Brain (organoid and tissue), 16 donors: ENCODE measurements at places on chromosomes 7 and 10.
A peak's percentile ranks its signal among the peaks of the same experiment; 100 is the strongest.

GRCh38 chr7:93471456-93471855, 103.1 kb downstream of the CALCR start:
- DNase-seq, result no peak

- DNase-seq, result no peak
Observed at GRCh38 chr7:826230-826917, 5.9 kb upstream of the SUN1 start.

DNA sequence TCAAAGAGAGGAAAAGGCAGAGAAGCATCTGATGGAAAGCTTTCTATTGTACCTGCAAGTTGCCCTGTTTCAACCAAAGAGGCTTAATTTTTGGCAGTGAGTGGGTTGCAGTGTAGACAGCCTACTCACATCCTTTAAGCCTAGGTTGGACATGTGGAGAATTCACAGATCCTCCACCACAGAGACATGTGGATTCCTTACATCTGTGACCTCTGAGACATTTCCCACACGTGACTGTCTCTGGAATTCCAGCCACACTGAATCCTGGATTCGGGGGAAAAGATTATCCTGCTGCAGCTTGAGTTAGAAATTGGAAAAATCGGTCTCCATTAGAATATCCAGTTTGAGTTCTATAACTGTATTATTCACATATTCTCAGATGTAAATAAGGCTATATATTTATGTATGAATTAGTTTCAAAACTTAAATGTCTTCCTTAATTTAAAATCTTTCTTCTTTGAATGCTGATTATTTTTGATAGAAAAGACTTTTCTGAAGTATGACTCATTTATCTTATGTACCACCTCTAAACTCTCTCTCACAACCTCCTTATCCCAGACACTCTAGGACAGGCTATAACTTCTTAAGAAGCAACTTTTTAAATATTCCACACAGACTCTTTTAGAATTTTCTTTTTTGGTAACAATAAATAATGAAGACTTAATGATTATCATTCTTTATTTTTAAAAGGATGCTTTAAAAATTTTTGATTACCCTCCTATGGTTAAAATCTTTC, 123.3 kb downstream of the TWIST1 start:
- no peak for DNase-seq

DNA sequence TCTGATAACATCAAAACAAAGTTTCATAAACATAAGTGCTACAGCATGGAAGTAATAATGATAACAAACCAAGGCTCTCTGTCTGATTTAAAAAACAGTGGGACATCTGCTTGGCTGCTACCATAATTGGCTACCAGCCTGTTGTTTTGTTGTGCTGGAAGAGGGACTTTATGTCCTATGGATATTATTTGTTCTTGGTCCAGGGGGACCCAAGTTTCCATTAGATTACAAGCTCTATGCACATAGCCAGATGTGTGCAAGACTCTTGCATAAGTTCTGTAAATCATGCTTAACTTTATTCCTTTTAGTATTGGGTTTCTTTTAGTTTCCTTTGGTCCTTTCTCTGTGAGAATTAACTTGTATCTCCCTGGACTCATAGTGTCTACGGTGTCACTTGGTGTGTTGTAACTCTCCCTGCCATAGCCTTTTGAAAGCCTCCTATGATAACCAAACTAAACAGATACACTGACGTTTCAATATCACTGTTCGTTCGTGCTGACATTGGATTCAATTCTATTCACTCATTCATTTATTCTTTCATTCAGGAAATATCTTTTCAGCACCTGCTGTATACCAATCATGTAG, 41.4 kb upstream of the CD36 start:
- DNase-seq, result no peak

GRCh38 chr10:42488416-42488815, 150.0 kb downstream of the ZNF33B start:
- no peak for DNase-seq

GRCh38 chr7:96144260-96144526, 177.7 kb downstream of the SLC25A13 start:
- no peak for DNase-seq

GRCh38 chr7:114085592-114086501, 167.0 kb upstream of the PPP1R3A start:
- DNase-seq, result peak; percentile 95

DNA sequence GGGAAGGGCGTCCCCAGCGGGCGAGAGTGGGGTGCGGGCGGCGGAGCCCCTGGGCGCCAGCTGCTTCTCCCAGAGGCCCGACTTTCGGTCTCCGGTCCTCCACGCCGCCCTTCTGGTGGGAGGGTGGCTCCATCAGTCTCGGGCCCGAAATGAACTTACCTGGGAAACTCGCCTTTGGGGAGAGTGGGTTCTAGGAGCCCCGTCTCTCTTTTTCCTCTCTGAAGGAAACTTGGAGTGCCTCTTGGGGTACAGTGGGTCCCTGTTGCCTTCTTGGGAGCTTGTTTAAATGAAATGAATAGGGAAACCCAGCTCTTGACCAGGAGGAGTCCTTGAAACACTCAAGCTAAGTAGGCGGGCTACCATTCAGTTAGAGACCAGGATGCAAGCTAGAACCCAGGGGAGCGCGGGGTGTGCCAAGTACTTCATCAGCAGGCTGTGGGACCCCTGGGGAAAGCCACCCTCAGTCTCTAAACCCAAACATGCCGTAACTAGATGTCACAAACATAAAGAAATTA, 1.3 kb downstream of the SLC26A4 start:
- no peak for DNase-seq

GRCh38 chr7:78279457-78279856, 480.9 kb downstream of the PHTF2 start:
- DNase-seq, result no peak

GRCh38 chr10:74177140-74177677, 26.2 kb downstream of the ADK start:
- peak; percentile 37 for DNase-seq

GRCh38 chr7:81267508-81267907, 348.7 kb upstream of the SEMA3C start:
- no peak for DNase-seq

DNA sequence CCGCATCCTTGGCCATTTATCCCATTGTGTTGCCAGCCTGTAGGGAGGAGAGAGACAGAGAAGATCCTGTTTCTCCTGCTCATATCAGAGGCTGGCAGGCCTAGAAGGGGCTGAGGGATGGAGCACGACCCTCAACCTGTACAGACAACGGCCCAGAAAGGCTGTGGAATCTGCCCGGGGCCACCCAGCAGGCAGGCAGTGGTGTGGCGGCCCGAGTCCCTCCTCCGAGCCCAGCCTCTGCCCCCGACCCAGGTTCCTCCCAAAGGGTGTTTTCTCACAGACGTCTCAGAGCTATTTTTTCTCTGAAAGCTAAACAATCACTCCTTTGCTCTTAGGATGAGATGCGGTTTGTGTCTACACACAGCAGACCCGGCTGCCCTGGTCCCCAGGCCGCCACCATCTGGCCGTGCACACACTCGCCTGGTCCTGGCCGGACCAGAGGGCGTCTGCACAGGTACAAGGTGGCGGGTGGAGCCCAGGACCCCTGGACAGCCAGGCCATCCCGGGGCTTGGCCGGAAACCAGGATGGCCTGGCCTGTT, 69.3 kb downstream of the FOXL3 start:
- DNase-seq, result no peak

DNA sequence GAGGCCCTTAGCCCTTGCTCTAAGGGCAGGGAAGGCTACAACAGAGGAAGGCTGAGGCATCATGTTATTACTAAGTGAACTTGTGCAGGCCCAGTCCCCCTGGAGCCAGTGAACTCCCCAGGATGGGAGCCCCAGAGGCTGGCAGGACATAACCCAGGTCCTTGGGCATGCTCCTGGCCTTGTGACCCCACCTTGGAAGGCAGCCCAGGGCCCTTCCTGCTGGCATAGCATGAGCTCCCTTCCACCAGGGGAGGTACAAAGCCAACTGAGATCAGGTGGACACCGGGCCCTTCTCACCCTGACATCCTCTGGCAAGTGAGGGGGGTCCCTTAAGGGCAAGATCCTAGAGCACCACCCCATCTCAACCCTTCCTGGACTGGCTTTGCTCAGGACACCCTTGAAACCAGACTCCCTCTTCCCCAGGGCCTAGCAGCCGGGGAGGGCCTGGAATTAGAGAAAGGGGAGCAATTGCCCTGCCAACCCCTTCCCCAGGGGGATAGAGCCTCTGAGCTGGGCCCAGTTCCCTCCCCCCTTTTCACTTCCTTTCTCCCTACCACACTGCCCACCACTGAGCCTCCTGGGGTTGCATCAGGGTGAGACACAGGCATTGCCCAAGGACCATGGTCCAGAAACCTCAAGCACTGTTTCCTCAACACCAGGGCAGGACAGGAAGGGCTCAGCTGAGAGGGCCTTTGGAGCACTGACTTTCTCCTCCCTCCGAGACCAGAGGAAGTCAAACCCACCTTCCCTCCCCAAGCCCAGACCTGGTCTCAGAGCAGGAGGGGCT, 1.8 kb upstream of the VSIR start:
- DNase-seq, result no peak

DNA sequence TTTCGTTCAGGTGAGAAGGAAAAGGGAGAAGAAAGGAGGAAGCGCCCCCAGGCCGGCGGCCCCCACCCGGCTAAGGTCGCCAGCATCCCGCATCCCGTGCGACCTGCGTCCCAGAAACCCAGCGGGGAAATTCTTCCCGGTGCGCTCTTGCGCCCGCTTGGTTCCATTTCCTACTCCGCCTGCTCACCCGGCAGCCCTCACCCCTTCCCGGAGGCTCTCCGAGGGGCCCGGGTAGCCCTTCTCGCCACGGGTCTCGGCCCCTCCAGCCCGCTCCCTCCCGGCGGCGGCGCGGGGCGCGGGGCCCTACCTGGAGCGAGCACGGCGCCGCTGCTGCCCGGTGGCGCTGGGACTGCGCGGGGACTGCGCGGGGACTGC, at the start of gene PRKCQ:
TSS of gene PRKCQ (minus strand) at position 373 of the 375 bp plus-strand sequence. CDS start 65,141 bp downstream, outside the sequence.
- no peak for DNase-seq

DNA sequence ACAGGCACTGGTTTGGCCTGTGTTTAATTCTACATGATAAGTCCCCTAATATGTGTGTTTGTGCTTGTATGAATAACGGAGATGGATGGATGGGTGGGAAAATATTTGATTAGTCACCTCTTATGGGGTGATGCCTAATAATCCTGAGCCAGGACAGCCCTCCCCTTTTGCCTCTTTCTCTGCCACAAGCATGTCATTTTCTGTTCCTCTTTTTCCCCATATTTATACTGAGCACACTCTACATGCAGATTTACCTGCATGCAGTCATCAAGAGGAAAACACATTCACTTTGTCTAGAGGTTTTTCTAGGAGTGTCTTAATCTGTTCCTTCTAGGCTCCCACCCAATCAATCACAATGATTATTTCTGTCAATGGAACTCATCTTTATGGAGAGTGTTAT, 111.6 kb upstream of the TBX20 start:
- DNase-seq, result no peak

DNA sequence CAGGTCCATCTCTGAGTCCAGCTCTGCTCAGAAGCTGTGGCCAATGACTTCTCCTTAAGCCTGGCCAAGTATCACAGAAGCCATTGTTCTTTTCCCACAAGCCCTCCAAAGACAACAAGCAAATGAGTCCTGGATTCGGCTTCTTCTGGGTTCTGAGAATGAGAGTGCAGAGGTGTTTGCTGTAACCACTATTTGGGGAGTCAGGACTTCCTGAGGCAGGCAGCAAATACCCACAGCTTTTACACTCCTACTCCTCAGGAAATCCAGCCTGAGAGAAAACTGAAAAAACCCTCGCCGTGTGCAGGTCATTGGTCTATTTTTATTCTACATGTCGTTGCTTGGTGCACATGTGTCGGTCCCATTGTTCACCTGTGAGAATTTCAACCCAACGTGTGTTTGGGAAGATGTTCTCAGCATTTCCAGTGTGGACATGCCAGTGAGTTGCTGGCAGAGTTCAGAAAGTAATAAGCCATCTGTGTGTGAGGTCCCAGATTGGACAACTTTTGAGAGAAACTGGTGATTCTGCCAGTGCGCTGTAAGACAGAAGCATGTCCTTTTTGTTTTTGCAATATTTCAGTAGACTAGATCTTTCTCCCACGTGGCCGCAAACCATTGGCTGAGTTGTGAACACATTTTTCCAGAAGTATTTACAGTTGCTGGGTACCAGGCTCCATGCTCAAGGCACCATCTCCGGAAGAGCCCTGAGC, 121.6 kb upstream of the LYZL2 start:
- no peak for DNase-seq

DNA sequence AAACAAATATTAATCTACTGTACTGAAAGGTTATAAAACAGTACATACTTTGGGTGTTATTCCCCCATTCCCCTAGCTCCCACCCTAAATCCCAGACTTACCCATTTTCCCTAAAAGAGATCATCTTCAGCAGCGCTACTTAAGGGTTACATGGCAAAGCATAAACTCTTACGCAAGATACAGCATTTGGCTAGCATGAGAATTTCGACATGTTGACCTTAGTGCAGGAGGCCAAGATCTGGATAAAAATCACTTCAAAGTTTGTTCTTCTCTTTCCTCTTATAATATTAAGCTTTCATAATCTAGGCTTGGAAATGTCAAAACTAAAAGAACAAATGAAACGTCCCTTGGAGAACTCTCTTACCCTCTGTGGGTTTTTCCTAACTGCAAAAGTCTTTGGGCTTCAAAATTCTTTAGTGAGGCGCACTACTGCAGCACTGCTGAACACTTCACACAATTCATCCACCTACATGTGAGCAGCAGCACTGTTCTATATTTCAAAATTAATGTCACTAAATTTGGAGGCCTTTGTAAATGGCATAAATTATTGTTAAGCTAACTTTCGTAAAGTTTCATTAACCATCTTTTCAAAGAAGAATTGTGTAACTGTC, 59.5 kb upstream of the PDLIM1 start:
- no peak for DNase-seq

GRCh38 chr7:143368387-143368786, 5.9 kb upstream of the FAM131B start:
- no peak for DNase-seq

- DNase-seq, result no peak
Observed at GRCh38 chr10:32207544-32207943, 139.4 kb downstream of the EPC1 start.

DNA sequence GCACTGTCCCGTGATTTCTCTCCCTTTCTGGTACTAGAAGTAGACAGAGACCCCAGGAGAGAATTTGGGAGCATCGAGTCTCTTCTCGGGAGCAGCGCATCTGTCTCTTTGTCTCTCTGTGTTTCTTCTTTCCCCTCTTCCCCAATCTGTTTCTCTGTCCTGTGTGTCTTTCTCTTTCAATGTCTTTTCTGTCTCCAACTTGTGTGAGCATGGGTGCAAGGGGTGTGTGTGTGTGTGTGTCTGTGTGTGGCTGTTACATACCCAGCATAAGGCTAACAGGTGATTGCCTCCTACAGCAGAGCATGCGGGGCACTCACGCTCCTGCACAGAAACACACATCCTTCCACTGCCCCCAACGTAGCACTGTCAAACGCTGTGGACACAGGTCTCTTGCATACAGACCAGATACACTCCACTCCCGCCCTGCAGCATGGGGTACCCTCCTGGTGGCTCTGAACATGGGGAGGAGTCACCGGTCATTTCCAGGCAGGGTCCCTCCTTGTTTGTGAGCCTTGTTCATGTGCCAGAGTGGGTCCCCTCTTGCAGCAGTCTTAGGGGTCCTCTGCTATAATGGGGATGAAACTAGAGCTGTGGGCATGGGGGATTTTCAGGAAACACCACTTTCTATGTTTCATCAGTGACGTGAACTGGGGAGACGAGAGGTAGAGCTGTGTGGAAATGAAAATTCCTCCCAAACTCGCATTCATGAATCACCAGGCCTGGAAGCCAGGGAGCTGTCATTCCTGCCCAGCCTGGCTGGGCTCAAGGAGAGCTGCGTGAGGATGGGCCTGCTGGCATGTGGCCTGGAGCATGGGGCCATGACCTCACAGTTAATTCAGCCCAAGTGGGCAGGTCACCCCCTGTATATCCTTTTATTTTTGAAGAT, 980 bp downstream of the ADAMTS14 start:
- DNase-seq, result no peak

GRCh38 chr10:122157451-122157850, 113.6 kb upstream of the BTBD16 start:
- DNase-seq, result no peak
